ENCODE measurements at places on chromosomes 12 and 14. TPM values are rescaled to one million over a fixed set of nuclear protein-coding genes. Genes with fewer than 3 reads are reported as not detected.

- no peak overlapping the region for H3K4me3 ChIP-seq
- no peaks in the 10 kb centered on the region for H3K27me3 ChIP-seq
- peaks cover 10% of the 10 kb centered on the region for H3K4me1 ChIP-seq
- no peak for DNase-seq
- H3K36me3 ChIP-seq: peaks cover 96% of the 10 kb centered on the region
Measured at GRCh38 chr12:905261-906031, 44.0 kb downstream of the RAD52 start.

- H3K4me3 ChIP-seq: no peak overlapping the region
- no peak for DNase-seq
- H3K4me1 ChIP-seq: no peaks in the 10 kb centered on the region
- no peak overlapping the region for H3K27ac ChIP-seq
- H3K36me3 ChIP-seq: no peaks in the 10 kb centered on the region
Measured at GRCh38 chr12:65293735-65294134, 15.3 kb downstream of the MSRB3 start.

RFX4 gene
- 0.23 TPM for polyA plus RNA-seq

- H3K27ac ChIP-seq: no peak overlapping the region
- peaks cover 50% of the 10 kb centered on the region for H3K36me3 ChIP-seq
- no peak for DNase-seq
- no peak overlapping the region for H3K4me3 ChIP-seq
- no peaks in the 10 kb centered on the region for H3K4me1 ChIP-seq
- H3K27me3 ChIP-seq: no peaks in the 10 kb centered on the region
Measured at GRCh38 chr12:71655907-71656306, 7.7 kb downstream of the ZFC3H1 start.

GRCh38 chr14:104708606-104709268 lies 15.3 kb upstream of the ADSS1 start:
- no peak overlapping the region for H3K27ac ChIP-seq
- peaks cover 46% of the 10 kb centered on the region for H3K36me3 ChIP-seq
- no peaks in the 10 kb centered on the region for H3K4me1 ChIP-seq
- peak; percentile 80 for DNase-seq
- no peaks in the 10 kb centered on the region for H3K27me3 ChIP-seq
- H3K4me3 ChIP-seq: no peak overlapping the region

DNA sequence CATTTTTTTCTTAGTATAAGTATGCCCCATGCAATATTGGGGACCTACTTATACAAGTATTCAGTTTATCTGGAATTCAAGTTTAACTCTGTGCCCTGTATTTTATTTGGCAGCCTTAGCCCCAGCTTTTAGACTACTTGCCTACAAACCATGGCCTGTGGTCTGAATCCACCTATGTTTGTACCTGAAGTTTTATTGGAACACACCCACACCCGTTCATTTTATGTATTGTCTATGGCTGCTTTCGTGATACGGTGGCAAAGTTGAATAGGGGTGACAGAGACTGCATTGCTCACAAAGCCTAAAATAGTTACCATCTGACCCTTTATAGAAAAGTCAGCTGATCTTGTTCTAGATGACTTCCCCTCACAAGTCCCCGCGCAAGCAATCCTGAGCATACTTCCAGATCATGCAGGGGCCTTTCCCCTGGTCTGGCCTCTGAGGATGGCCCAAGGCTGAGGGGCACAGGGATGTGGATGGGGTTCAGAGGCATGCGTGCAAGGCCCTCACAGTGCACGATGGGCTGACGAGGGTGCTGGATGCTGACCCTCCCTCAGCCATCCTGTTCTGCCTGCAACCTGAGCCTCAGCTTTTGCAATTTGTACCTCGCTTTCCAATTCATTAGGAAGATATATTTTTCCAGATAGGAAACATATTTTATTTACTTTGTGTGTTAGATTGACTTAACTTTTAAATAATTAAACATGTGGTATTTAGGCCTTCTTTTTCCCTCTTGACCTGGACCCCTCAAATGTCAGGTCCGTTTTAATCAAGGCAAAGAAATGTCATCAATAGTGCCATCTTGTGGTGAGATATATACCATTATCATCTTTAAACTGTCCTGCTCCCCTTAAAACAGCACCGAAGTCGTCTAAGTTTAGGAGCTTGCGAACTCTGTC lies 527.3 kb upstream of the CCDC196 start:
- H3K4me1 ChIP-seq: no peaks in the 10 kb centered on the region
- H3K36me3 ChIP-seq: no peaks in the 10 kb centered on the region
- DNase-seq: peak; percentile 40
- no peak overlapping the region for H3K27ac ChIP-seq
- H3K27me3 ChIP-seq: no peaks in the 10 kb centered on the region
- H3K4me3 ChIP-seq: no peak overlapping the region

SERPINA6 gene
- polyA plus RNA-seq: 0.91 TPM

DNA sequence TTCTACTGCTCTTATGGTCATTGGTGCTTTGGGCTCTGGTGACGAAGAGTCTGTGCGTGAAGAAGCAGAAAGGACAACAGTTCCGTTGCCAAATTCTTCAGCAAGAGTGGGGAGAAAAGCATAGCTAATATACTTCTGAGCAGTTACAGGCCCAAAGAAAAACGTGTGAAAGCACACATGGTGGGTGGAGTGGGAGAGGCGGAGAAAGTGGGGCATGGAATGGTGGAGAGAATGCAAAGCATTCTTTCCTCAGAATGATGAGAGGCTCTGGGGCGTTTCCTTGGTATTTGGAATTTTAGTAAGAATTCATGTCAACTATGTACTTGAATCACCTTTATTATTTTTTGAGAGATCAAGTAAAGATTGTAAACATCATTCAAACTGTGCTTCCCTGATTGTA lies 396.1 kb downstream of the NAV3 start:
- H3K27me3 ChIP-seq: no peaks in the 10 kb centered on the region
- no peaks in the 10 kb centered on the region for H3K36me3 ChIP-seq
- H3K4me3 ChIP-seq: no peak overlapping the region
- no peaks in the 10 kb centered on the region for H3K4me1 ChIP-seq

- no peak for DNase-seq
- H3K4me3 ChIP-seq: no peak overlapping the region
- H3K4me1 ChIP-seq: peaks cover 5% of the 10 kb centered on the region
Measured at GRCh38 chr14:51242545-51243490, 2.8 kb downstream of the TMX1 start.

GRCh38 chr14:92308716-92309115 lies 14.2 kb upstream of the SLC24A4 start:
- peaks cover 2% of the 10 kb centered on the region for H3K27me3 ChIP-seq
- no peaks in the 10 kb centered on the region for H3K36me3 ChIP-seq
- DNase-seq: no peak

DNA sequence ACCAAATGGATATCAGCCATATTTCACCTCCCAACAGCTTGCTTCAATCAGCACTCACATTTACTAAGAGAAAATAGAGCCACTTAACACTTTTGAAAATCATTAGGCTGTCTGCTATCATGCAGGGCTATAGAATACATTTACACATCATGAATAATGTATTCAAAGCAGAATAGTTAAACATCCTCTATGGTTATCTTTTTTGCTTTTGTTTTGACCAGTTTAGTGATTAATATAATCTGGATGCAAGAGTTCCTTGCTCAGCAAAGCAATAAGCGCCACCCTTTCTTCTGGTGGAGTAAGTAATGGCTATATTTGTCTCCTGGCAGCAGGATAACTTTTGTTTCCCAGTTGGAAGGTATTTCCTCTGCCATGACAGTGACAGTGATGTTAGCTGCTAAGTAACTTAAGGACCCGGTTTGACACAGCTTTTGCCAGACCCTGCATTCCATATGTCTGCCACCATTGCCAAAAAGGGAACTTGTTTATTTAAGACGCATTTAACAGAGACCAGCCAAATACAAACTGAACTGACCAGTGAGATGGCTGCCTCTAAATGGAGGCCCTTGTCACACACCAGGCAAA lies 70.3 kb upstream of the NR2C1 start:
- DNase-seq: no peak
- no peak overlapping the region for H3K27ac ChIP-seq
- no peaks in the 10 kb centered on the region for H3K4me1 ChIP-seq

TMEM63C gene
- polyA plus RNA-seq: 0.64 TPM

GRCh38 chr14:20627346-20628027 lies 14.0 kb downstream of the OR6S1 start:
- peaks cover 13% of the 10 kb centered on the region for H3K4me1 ChIP-seq
- H3K4me3 ChIP-seq: no peak overlapping the region
- H3K27ac ChIP-seq: no peak overlapping the region
- H3K36me3 ChIP-seq: no peaks in the 10 kb centered on the region
- no peak for DNase-seq
- H3K27me3 ChIP-seq: peaks cover 49% of the 10 kb centered on the region

GRCh38 chr12:29278673-29279420 lies 102.1 kb downstream of the ERGIC2 start:
- no peaks in the 10 kb centered on the region for H3K4me1 ChIP-seq
- no peak overlapping the region for H3K4me3 ChIP-seq
- no peak overlapping the region for H3K27ac ChIP-seq
- no peaks in the 10 kb centered on the region for H3K36me3 ChIP-seq

TMEM117 gene
- polyA plus RNA-seq: 3.6 TPM

All from thymus (tissue), 14 donors.